ENCODE measurements at places on chromosomes 3 and 15.

GRCh38 chr3:59257506-59257905, 207.7 kb upstream of the CFAP20DC start:
- DNase-seq = no peak

GRCh38 chr15:101368861-101369642, 74.0 kb upstream of the SNRPA1 start:
- DNase-seq = no peak

DNA sequence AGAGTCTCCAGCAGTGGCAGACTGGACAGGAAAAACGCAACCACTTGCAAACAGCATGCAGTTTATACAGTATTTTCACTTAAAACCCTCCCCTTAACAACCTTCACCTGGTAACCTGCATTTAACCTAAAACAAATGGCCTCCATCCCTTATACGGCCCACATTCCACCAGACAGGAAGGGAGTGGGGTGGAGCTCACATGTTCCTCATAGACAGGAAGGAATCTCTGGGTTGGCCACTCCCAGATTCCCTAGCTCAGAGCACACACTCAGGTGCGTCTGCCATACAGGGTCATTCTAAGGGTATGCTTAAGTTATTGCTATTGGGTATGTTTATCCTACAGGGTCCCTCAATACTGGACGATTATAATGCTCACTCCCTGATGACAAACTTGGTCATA, 16.8 kb upstream of the ABHD2 start:
- DNase-seq = no peak

GRCh38 chr15:40286061-40286532, 3.2 kb upstream of the ANKRD63 start:
- DNase-seq = no peak

- DNase-seq = no peak
Observed at GRCh38 chr3:149274220-149274619, 52.6 kb upstream of the CP start.

DNA sequence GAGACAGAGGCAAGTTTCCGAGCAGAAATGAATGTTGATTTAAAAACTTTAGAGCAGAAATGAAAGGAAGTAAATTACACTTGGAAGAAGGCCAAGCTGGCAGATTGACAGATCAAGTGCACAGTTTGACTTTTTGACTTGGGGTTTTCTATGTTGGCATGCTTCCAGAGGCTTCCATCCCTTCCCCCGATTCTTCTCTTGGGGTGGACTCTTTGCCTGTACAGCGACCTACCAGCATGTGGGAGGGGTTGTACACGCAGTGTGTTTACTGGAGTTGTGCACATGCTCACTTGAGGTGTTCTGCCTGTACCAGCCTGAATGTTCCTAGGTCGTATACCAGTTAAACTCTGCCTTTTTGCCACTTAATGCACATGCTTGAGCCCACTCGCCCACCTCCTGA, 701.5 kb upstream of the GBE1 start:
- DNase-seq = no peak

- no peak for DNase-seq
Observed at GRCh38 chr3:8523041-8523440, 21.4 kb downstream of the LMCD1 start.

DNA sequence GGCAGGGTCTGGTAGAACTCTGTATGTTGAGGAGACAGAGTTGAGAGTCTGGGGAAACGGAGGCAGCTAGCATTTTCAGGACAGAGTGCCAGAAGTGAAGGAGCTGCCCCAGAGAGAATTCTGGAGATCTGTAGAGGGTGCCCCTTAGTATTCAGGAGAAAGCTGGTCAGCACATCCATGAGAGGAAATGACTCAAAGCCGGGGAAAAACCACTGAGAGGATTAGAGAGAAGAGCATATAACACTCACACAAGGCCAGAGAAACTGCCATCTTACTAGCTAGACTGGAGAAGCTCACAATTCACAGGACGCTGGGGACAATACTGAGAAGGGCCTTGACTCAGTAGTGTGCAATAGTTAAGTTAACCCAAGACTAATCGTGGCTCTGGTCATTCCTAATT, 75.7 kb upstream of the DPPA4 start:
- DNase-seq = no peak

GRCh38 chr3:123150449-123151215, 51.1 kb upstream of the SEC22A start:
- DNase-seq = no peak

- DNase-seq = peak; percentile 45
Observed at GRCh38 chr3:14144423-14145075, 19.7 kb downstream of the TMEM43 start.

GRCh38 chr3:9826815-9827573, 16.8 kb downstream of the RPUSD3 start:
- DNase-seq = no peak

- no peak for DNase-seq
Observed at GRCh38 chr3:137079571-137079970, 121.8 kb downstream of the IL20RB start.

- DNase-seq = no peak
Observed at GRCh38 chr3:2283818-2284217, 185.2 kb downstream of the CNTN4 start.

GRCh38 chr15:99978426-99978825, 245.2 kb upstream of the LYSMD4 start:
- no peak for DNase-seq

DNA sequence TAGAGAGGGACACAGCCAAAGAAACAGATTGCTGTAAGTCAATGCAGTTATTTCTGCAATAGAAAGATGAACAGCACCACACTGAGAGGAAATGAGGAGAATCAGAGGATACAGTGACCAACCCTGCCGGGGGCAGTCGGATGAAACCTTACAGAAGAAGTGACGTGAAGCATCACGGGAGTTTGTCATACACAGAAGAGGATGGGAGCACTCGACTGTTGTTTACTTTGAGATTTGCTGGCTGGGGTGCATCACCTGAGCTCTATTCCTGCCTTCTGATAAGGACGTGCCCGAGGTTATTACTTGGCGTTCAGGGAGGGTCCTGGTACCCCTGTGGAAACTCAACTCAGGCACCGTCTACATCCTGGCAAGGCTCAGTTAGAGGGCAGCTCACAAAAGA, 45.4 kb downstream of the MAGEF1 start:
- DNase-seq = no peak

- no peak for DNase-seq
Observed at GRCh38 chr3:178056868-178057267, 479.4 kb upstream of the KCNMB2 start.

- DNase-seq = no peak
Observed at GRCh38 chr15:95995375-95996168, 334.9 kb upstream of the NR2F2 start.

DNA sequence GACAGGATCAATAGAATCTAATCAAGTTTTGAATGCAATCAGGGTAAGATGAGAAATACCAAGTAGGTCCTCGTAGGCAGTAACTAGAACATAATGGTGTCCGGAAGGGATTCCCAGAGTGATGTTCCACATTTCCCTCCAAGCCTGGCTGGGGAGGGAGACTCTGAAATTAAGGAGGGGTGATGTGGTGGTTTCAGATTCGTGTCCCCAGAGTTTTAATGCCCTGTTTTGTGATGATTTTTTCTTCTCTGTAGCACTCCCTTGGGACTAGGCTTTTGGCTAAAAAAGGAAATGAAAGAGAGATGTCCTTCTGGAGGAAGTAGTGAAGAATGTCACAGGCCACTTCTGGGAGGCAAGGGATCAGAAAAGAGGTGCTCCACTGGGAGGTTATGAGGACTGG, 108.3 kb upstream of the CACNA2D3 start:
- no peak for DNase-seq

DNA sequence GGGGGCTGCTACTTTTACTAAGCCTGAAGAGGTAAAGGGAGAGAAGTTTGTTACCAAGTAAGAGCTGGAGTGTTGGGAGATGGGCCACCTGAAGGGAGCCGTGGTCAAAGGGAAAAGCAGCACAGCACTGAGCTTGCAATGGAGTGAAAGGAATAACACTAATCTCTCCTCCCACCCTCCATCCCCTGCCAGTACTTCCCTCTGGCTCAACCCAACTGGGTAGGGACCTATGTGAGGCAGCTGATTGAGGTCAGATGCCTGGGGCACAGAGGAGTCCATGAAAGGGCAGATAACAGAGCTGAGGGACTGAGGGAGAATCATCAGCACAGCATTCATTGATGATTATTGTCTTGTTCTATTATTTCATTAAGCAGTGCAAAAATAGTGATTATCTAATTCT, 212.4 kb upstream of the TBC1D5 start:
- no peak for DNase-seq

GRCh38 chr3:64049136-64049535, 25.8 kb upstream of the PSMD6 start:
- no peak for DNase-seq

GRCh38 chr15:84736375-84736774, 12.0 kb upstream of the ZNF592 start:
- no peak for DNase-seq

DNA sequence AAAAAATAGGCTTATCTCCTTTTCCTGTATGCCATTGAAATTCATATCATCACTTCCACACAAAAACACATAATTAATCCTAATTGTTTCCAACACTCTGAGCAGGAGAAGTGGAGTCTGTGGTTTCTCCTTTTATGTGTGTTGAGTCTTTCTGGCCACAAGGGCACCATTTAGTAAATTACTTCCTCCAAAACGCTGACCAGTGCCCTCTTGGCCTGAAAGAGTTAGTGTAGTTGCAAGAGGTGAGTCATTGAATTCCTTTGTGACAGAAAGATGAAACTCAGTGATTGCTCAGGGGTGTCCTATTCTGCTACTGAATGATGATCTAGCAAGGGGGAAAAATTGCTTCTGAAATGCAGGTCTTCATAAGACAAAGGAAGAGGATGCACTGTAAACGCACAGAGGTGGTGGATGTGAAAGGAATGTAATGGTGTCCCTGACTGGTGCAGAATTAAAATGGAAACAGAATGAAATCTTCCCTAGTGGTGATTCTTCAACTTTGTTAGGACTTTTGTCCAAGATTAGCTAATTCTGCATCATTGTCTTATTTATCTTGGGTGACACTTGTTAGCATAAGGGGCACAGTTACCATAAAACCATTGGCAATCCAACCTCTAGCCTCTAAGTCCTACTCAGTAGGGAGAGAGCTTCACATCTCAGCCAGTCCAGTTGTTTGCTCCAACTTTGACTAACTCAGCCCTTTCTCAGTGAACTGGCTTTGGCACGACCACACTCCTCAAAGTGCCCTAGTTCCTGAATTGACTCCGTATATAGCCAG, 208.4 kb upstream of the NANOGP8 start:
- no peak for DNase-seq

DNA sequence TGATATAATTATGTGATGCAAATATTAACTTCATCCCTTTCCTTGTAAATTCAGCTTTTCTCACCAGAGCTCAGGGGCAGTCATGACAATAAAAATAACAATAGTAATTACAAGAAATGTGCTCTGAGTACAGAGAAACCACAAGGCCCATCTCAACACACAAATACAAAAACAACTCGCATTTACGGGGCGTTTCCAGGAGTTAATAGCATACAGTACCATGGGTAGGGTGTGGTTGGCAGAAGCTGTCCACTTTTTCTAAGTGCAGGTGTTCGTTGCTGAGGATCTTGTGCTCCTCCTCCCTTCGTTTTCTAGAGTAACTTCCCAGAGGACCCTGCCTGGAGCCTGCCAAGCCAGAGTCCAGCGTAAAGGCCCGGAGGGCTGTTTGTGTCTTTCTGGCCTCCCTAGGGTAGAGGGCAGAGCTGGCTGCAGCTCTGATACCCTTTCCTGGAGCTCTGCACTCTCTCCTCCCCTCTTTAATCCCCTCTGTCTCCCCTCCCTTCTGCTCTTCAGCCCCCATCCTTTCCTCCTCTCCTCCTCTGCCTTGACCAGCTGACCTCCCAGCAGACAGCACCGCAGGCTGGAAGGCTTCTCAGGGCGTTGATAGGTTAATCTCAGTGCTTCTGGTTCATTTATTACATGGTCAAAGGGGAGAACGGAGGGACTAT, 11.4 kb downstream of the SEMA3G start:
- no peak for DNase-seq

GRCh38 chr15:62444104-62445022, 279.3 kb upstream of the C2CD4B start:
- no peak for DNase-seq

- DNase-seq = no peak
Observed at GRCh38 chr3:184132945-184133344, 2.2 kb upstream of the EIF2B5 start.

DNA sequence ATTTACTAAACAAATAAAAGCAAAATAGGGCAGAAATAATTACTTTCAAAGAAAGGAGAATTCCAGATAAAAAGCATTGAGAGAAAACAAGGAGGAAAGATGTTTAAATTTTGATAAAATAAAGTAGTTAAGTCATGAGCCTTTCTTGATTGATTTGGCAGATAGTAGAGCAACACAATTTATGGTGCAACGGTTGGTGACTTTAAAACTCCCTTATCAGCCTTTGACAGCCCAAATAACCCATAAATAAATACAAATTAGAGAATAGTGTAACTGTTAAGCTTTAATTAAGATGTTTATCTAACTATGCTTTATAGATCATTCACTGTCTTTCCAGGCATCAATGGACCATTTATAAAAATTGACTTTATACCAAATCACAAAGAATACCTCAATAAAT, 54.0 kb upstream of the EIF1B start:
- no peak for DNase-seq

GRCh38 chr15:91445695-91446228, 345.7 kb downstream of the SV2B start:
- DNase-seq = no peak

DNA sequence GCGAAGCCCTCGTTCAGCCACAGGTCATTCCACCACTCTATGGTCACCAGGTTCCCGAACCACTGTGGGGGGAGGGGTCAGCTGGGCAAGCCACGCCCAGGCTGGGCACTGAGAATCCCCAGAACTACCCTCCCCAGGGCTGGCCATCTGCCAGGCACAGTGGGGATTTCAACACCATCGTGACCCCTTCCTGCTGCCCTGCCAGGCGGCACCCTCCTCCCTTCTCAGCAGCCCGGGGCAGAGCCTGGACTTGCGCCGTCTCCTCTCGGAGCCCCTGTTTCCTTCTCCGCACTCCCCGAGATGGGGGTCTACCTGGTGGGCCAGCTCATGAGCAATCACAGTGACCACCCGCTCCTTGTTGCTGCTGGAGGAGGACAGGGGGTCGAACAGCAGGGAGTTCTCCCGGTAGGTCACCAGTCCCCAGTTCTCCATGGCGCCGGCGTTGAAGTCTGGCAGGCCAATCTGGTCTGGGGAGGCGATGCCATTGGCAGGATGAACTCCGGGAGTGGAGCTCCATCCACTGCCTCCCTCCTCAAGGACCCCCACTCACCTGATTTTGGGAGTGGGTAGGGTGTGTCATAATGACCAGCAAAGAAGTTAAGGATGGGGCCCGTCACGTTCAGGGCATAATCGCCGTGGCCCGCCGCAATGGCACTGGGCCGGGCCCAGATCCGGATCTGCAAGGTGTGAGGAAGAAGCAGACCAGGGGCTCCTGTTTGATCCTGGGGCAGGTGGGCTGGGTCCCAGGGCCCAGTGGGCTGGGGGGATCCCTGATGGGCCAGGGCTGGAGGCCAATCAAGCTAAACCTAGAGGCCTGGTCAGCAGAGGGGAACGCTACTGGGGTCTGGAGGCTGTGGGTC, 10.5 kb downstream of the ANPEP start:
- DNase-seq = no peak

Data from stimulated activated CD8-positive, alpha-beta memory T cell treated with anti-CD3 and anti-CD28 coated beads, Interleukin-15, amount 100 ng/mL, for 1 hour (primary cell).